AG10803 (cell line): ENCODE measurements at places on chromosomes 7 and 10.
A peak's percentile ranks its signal among the peaks of the same experiment; 100 is the strongest.

- DNase-seq: no peak
These were observed 61.1 kb upstream of the CCDC71L start for GRCh38 chr7:106721816-106722785.

DNA sequence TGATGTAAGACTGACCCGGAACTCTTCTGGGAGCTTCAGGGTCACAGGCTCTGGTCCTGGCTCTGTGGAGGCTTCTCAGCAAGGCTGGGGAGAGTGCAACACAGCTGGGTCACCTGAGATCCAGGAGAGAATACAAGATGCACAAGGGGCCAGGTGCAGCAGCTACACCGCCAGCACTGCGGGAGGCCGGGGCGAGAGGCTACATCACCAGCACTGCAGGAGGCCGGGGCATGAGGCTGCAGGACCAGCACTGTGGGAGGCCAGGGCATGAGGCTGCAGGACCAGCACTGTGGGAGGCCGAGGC lies 44.3 kb downstream of the PDGFA start:
- no peak for DNase-seq

DNA sequence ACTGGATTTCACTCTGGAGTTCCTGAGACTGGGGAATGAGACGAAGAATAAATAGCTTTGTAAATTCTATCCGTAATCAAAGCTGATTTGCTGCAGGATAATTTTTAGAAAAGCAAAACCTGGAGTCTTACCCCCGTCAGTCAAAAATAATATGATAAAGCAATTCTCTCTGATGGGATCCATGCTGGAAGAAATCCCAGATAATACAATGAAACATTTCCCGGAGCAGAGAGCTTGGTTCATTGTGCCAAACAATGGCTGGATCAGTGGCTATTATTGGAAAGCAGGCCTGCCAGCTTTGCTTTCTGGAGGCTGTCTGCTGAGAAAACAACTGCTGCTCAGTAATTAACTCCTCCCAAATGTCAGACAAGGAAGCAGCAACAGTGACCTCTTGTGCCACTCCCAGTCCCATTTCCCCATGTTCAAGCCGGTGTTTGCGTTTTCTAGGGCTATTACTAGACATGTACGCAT lies 609.4 kb upstream of the PCDH15 start:
- DNase-seq: peak; percentile 33

DNA sequence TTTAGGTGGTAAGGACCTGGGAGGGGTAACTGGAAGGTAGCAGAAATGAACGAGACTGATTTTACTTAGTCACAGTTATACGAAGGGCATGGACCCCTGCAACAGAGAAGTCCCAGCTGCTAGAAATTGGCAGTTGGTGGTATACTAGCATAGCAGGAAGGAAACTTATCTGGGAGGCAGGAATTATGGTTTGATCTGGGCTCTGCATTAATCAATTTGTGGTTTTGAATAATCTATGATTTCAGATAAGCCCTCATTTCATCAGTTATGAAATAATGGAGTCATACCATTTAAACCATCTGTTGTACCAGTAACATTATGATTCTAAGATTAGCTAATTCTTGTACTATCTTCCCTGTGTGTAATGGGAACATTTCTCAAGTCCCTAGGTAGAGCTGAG lies 54.0 kb upstream of the TMEM229A start:
- no peak for DNase-seq

GRCh38 chr7:100167912-100168323 lies 499 bp downstream of the GAL3ST4 start:
- peak; percentile 9 for DNase-seq

DNA sequence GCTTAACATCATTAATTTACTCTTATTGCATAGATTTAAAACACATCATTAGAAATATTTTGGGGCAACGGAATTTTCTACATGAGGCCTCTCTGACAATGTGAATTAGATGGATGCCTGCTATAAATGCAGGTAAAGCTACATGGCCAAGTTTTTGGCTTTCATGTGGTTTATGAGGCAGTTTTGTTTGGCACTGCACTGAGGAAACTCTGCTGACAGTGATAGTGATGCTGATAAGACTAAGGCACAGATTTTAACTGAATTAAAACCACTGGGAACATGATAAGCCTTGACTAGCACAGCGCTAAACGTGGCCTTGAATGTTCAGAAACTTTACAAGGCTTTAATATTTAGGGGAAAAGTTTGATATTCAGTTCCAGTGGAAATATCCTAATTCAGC lies 114.3 kb upstream of the NOBOX start:
- DNase-seq: no peak

DNA sequence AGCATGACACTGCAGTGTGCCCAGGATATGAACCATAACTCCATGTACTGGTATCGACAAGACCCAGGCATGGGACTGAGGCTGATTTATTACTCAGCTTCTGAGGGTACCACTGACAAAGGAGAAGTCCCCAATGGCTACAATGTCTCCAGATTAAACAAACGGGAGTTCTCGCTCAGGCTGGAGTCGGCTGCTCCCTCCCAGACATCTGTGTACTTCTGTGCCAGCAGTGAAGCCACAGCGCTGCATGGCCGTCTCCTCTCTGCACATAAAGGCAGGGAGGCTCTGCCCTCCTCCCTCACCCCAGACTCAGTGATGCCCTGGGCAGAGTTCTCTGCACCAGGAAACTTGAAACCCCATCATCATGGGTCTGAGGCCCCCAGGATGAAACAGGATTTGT lies 70.7 kb upstream of the PRSS58 start:
- no peak for DNase-seq

DNA sequence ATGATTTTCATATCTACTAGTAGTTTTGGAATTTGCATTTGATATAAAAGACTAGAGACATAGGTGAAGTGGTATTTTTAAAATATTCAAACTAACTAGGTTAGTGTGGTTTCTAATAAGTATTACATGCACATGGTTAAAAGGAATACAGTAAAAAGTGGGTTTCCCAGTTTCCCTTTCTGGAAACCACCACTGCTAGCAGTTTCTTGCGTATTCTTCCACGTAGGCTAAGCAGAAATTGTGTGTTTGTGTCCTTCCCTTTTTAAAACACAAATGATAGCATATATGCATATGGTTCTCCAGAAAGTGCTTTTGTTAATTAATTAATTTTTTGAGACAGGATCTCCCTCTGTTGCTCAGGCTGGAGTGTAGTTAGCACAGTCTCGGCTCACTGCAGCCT lies 15.4 kb downstream of the NRF1 start:
- DNase-seq: no peak
